Dorsolateral prefrontal cortex (tissue), 122 donors: ENCODE measurements at places on chromosomes 4 and X.

DNA sequence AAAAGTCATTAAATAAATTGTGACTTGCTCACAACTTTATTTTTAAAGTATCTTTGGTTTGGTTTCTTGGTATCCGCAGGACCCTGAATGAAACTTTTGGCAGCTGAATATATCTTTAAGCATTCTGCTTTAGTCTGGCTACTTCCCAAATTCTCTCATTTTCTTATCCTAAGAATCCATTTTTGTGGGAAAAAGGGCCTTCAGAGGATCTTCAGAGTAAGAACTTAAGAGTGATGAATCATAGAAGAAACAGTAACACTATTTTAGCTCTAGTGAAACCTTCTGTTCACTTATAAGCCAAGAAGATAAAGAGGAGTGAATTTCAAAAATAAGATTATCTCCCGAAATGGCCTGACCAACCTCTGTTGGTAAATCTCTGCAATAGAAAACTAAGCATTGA lies 540.6 kb upstream of the MAGEB18 start:
- no peak for DNase-seq

GRCh38 chr4:77146186-77147078 lies 10.6 kb upstream of the CCNG2 start:
- no peak for DNase-seq

GRCh38 chr4:7323461-7323871 lies 111.3 kb downstream of the PSAPL1 start:
- no peak for DNase-seq

- DNase-seq, result no peak
Observed at GRCh38 chrX:29243942-29244341, 656.7 kb downstream of the IL1RAPL1 start.

DNA sequence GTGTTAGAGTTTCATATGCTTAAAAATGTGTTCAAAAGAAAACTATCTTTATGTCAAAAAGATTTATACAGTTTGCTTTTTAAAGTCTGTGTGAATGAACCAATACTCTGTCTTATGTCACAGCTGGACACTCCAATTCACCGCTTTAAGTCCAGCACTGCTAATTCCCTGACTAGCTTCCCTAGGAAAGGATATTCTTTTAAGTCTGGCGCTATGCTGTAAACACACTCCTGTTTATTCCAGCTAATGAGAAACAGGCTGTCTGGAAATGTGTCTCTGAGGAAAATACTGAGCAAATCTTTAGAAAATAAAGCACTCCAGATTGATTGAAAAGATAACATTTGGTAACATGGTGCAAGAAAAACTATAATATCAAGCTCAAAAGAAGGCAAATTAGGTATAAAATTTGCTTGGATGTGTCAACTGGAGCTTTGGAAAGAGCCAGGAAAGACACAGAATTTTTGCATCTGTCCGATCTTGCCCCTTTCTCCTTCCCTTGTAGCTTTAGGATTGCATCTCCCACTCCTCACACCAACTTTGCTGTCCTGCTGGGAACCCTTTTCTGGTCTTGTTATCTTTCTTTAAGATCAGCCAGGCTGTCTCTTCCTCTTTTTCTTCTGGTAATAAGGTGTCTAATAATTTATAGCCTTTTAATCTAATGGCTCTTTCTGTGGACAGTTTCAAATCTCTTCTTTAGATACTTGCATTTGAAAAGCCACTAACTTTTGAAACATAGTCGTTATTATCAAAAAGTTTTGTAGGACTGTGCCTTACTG lies 40.9 kb upstream of the VEGFC start:
- no peak for DNase-seq

DNA sequence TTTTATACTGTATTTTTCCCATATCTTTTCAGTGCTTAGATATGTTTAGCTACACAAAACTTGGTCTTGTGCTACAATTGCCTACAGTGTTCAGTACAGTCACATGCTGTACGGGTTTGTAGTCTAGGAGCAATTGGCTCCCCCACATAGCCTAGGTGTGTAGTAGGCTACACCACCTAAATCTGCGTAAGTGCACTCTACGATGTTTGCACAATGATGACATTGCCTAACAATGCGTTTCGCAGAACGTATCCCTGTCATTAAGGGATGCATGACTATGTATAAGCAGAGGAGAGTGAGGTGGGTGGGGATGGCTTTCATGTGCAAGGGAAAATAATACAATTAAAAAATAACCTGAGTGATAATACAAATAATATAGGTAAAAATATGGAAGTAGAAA lies 131.4 kb downstream of the GBA3 start:
- DNase-seq, result no peak

DNA sequence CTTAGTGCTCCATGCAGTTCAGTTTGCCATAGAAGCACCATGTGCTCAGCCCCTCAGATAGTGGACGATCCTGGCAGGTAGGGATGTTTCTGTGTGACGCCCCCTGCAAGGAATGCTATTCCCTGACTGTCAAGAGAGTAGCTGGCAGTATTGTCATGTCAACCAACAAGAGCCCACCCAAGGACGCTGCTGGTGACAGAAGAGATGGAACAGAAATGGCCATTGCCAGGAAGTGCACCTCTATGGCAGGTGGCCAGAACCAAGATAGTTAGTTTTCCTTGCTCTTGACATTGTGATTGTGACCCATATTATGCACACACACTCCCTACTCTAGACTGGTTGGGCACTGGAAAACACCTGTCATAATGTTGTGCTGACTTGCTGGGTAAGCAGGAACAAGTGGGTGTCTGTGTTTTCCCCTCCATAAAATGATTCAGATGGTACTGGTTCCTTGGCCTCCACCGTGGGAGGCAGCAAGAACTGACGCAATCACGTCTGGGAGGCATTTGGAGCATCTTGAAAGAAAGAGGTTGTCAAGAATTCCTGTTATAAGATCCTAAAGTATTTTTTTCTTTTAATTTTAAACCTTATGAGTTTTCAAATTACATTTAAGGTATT lies 507.9 kb downstream of the MID1IP1 start:
- DNase-seq, result no peak

- DNase-seq, result no peak
Observed at GRCh38 chrX:31508338-31508737, 436.5 kb upstream of the FTHL17 start.

DNA sequence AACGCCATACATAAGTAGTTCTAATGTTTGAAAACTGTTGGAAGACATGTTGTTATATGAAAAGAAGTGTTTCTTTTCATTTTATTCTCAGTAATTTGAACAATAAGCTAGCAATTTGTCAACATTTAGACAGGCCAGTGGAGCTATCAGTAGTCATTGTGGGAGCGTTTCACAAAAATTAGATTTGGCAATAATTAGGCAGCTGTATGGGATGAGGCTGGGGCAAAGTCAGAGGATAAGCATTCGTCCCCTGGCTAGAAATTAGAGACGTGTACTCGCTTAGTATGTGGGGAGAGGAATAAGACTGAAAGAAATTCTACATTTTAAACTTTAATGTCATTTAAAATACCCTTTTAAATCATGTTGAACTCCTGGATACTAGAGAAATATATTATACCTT lies 70.6 kb downstream of the TMEM144 start:
- DNase-seq, result no peak

DNA sequence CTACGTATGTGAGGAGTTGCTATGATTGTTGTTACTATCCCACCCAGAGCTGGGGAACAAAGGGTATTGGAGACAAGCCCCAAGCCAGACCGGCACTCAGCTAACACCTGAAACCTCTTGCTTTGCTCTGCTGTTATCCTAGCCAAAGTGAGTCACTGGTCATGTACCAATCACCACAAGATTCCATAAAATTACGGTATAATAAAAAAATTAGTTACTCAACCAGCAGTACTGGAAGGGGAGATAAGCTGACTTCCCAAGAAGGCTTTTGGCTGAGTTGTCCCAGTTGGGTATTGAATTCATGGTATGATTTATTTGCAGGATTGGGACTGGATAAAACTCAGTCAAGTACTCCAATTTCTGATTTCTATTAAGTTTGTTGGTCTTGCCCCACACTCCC lies 5.3 kb downstream of the EDA2R start:
- no peak for DNase-seq

DNA sequence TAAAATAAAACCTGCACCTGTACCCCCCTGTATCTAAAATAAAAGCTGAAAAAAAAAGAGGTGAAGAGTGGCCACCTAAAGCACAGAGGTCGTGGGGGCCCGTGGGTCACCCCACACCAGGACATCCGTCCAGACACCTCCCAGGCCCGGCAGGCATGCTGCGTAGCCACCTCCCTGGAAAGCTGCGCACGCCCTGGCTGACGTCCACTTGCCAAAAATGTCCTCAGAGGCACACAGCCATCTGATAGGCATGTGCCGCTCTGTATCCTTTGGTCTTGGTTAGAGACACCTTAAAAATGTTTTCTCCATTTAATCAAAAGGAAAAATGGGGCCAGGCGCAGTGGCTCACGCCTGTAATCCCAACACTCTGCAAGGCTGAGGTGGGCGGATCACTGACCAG lies 17.7 kb downstream of the FAM53A start:
- DNase-seq, result no peak

DNA sequence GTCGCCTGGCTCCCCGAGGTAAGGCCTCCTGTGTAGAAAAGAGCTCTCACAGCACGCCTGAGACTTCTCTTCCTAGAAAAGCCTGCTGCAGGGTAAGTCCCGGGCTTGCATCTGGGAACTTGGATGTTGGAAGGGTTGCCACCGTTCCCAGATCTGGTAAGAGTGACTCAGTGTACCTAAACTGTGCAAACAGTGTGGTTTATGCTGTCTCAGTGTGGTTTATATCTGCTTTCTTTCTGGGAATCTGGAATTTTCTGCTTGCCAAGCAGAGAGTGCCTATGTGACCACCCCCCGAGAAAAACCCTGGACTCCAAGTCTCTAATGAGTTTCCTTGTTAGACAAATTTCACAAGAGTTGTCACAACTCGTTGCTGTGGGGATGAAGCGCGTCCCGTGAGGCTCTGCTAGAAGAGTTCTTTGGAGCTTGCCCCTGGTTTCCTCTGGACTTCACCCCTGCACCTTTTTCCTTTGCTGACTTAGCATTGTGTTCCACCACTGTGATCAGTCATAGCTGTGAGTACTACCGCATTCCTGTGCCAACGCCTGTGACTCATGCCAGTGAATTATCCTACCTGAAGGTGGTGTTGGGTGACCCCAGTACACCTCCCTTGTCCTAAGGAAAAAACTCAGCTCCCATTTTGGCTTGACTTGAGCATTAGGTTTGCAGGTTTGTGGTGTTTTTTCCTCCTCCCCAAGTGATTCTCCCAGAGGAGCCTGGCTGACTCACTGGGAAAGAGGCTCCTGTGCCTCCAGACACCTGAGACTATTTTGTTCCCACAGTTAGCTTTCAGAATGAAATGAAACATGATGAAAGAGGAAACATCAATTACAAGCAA lies 14.5 kb downstream of the SLC2A9 start:
- no peak for DNase-seq

DNA sequence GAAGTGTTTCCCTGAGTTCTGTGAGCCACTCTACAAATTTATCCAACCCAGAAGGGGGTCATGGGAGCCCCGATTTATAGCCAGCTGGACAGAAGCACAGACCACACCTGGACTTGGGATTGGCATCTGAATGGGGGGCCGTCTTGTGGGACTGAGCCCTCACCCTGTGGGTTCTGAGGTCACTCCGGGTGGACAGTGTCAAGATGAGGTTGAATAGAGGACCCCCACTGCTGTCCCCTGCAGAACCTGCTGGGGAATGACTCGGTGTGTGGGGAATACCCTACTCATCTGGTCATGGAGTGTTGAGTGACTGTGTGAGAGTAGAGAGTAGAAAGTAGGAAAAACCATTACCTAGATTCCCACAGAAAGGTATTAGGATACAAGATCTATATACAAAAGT lies 67.5 kb downstream of the ZFYVE28 start:
- DNase-seq, result no peak

GRCh38 chr4:35867057-35867456 lies 377.3 kb downstream of the ARAP2 start:
- no peak for DNase-seq

- DNase-seq, result no peak
Observed at GRCh38 chrX:153844509-153845082, 14.3 kb upstream of the PDZD4 start.

GRCh38 chr4:149076401-149076800 lies 634.2 kb upstream of the NR3C2 start:
- DNase-seq, result no peak

DNA sequence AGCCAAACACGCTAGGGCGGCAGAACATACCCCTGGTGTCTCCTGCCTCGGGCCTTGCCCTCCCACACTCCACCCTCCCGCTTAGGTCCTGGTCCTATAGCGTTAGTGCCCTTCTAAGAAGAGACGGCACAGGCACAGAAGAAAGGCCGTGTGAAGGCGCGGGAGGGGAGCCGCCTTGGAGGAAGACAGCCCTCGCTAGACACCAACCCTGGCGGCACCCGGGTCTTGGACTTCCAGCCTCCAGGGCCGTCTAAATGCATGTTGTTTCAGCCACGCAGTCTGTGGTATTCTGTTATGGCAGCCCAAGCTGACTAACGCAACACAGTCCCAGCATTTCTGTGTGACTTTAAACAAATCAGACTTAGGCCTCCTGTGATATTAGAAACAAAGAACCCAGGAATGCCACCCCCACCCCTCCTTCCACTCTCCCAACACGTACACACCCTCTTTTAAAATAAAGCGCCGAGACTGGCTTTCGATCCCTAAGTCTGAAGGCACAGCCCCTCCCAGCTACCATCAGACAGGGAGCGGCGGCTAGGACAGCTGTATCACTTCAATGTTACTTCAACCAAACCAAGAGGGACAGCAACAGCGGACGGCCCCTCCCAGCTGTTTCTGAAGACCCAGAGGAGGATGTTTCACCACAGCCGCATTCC lies 128.0 kb downstream of the AFAP1 start:
- DNase-seq, result no peak

DNA sequence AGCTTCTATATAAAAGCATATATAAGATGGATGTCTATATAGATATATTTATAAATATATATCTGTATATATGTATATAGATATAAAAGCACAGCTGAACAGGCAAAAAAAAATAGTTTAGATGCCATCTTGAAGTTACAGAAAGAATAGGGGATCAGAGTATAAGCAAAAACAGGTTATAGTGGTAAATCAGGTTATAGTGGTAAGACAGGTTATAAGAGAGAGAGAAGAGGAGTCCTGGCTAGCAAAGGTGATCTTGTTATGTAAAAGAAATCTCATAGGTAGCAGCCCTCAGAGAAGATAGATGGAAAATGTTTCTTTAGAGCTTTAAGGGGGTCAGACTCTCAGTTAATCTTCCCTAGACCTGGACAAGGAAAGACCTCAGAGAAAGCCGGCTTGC lies 1263.1 kb downstream of the PCDH7 start:
- DNase-seq, result no peak

DNA sequence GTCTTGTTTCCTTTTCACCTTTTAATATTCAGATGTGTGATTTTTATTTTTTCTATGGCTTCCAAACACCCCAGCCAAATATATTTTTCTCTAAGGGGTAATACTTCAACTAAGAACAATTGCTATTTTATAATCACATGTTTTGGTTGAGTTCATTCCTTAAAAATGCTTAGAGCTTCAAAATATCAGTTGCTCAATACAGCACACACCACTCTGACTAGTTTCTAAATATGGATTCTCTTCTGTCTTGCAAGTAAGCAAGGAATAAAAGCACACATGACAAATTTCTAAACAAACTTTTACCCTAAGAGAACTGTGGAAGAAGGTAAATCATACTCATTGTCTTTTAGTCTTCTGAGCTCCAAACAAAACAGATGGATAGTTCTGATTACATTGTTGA lies 27.2 kb downstream of the ANTXR2 start:
- DNase-seq, result no peak
